ENCODE measurements at places on chromosomes 6 and 20. TPM values are rescaled to one million over a fixed set of nuclear protein-coding genes. Genes with fewer than 3 reads are reported as not detected.
A peak's percentile ranks its signal among the peaks of the same experiment; 100 is the strongest.

Gene FABP7
- total RNA-seq: 1.1 TPM

Gene HDGFL1
- total RNA-seq: not detected

Gene MYBL2
- total RNA-seq: 6.2 TPM

Gene ELOVL2
- total RNA-seq: 4.6 TPM

Gene ADTRP
- 0.58 TPM for total RNA-seq

Gene ENPP4
- total RNA-seq: 5.7 TPM

Gene LINC00237
- not detected for total RNA-seq

Gene WRNIP1
- total RNA-seq: 31.5 TPM

Gene PRDM1
- total RNA-seq: 11.4 TPM

Gene KHDRBS2
- total RNA-seq: not detected

Gene TRIM15
- total RNA-seq: not detected

Gene TTLL9
- 0.41 TPM for total RNA-seq

Gene DDX43
- not detected for total RNA-seq

DNA sequence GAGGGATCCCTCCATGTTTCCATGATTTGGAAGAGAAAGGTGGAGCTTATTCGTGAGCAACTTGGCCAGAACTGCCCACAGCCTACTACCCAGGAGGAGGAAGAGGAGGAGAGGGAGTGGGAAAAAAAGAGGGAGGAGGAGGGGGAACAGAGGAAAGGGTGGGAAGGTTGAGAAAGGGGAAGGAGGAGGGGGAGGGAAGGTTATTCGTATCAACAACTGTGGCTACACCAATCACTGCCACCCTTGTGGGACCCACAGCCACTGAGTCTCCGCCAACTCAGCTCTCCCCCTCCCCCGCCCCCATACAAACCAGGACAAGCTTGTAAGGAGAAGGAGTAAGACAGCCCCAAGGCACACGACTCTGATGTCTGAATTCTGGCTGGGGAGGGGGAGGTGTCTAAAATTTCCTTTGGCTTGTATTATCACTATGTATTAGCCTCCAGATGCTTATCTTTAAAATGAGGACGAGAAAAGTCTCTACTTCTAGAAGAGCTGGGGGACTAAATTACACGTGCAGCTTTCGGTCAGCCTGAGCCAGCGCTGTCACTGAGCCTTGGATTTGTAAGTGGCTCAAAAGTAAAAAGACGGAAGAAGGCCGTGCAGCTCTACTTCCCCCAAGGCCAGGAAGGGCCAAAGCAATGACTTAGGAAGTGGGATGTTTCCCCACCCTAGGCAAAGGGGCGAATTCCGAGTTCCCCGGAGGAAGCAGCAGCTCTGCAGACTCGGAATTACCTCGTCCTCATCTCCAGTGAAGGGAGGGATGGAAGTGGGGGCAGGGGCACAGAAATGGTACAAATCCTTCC, 1.0 kb downstream of the FKBP1A start:
- peak overlapping the region; percentile 66 for H3K27ac ChIP-seq
- H3K36me3 ChIP-seq: no peaks in the 10 kb centered on the region
- peaks cover 29% of the 10 kb centered on the region for H3K4me1 ChIP-seq
- H3K4me3 ChIP-seq: peak overlapping the region; percentile 93
- DNase-seq: peak; percentile 30

DNA sequence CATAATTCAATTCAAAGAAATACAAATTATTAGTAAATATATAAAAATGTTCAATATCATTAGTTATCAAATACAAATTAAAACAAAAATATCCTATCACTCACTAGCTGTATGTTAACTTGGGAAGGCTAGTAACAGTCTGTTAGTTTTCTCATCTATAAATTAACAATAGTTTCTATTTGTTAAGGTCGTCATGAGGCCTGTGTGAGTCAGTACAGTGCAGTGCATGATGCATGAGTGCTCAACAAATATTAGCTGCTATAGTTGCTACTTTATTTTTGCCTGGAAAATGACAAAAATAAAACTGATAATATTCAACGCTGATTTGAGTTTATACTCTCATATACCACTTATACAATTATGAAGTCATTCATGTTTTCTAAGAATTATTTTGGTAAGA, 401.6 kb upstream of the RUNX2 start:
- no peaks in the 10 kb centered on the region for H3K4me1 ChIP-seq
- no peak overlapping the region for H3K4me3 ChIP-seq
- peak; percentile 9 for DNase-seq

- no peak overlapping the region for H3K27ac ChIP-seq
- peaks cover 25% of the 10 kb centered on the region for H3K4me1 ChIP-seq
Measured at GRCh38 chr6:156423829-156424228, 353.3 kb upstream of the ARID1B start.

- DNase-seq: peak; percentile 63
- H3K4me3 ChIP-seq: no peak overlapping the region
- H3K36me3 ChIP-seq: no peaks in the 10 kb centered on the region
- H3K27ac ChIP-seq: no peak overlapping the region
- peaks cover 9% of the 10 kb centered on the region for H3K27me3 ChIP-seq
- H3K4me1 ChIP-seq: peaks cover 37% of the 10 kb centered on the region
Measured at GRCh38 chr20:62792182-62792939, 3.9 kb upstream of the MRGBP start.

GRCh38 chr20:20181322-20181721, 129.0 kb downstream of the CFAP61 start:
- no peak overlapping the region for H3K27ac ChIP-seq
- H3K4me3 ChIP-seq: no peak overlapping the region
- no peaks in the 10 kb centered on the region for H3K4me1 ChIP-seq
- no peaks in the 10 kb centered on the region for H3K36me3 ChIP-seq
- no peak for DNase-seq
- H3K27me3 ChIP-seq: no peaks in the 10 kb centered on the region

GRCh38 chr6:157121897-157122296, 201.4 kb downstream of the TMEM242 start:
- H3K36me3 ChIP-seq: no peaks in the 10 kb centered on the region
- H3K4me3 ChIP-seq: no peak overlapping the region
- no peaks in the 10 kb centered on the region for H3K4me1 ChIP-seq
- no peaks in the 10 kb centered on the region for H3K27me3 ChIP-seq

DNA sequence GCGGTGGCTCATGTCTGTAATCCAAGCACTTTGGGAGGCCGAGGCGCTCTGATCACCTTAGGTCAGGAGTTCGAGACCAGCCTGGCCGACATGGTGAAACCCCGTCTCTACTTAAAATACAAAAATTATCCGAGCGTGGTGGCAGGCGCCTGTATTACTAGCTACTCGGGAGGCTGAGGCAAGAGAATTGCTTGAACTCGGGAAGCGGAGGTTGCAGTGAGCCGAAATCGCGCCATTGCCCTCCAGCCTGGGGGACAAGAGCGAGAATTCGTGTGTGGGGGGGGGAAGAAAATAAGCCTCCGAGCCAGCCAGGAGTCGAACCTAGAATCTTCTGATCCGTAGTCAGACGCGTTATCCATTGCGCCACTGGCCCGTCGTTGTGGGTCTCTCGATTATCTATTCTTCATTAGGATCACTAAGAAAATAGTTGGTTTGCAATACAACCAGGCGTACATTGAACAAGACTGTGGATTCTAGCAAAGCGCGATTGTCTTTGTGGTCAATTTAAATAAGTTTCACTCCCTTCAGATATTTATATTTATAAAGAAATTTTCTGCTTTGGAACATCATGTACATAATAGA, 33.9 kb upstream of the PRSS16 start:
- H3K27ac ChIP-seq: no peak overlapping the region
- H3K27me3 ChIP-seq: no peaks in the 10 kb centered on the region
- no peaks in the 10 kb centered on the region for H3K4me1 ChIP-seq

- H3K36me3 ChIP-seq: no peaks in the 10 kb centered on the region
- no peaks in the 10 kb centered on the region for H3K4me1 ChIP-seq
- no peak overlapping the region for H3K4me3 ChIP-seq
- H3K27me3 ChIP-seq: no peaks in the 10 kb centered on the region
- no peak for DNase-seq
Measured at GRCh38 chr6:95572098-95572497, 5.2 kb upstream of the MANEA start.

DNA sequence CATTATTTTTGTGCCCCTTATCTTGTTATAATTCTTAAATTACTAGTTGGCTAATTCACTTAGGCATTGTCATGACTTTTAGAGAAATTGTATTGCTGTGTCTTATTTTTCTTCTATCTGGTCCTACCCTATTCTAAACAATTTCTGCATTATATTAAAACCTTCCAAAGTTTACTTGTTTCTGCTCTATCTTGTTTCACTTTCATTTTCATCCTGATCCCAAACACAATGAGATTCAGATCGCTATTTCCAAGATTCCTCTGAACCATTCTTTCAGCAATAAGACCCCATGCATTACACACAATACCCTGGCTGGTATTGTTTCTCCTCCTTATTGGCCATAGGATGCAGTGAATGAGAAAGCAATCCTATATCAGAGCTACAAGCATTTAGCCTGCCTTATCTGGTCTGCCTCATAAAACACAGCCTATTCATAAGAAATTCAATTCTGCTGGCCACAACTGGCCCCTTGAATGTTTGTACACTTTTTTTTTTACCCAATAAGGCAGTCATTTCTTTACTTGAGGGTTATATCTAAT, 69.9 kb upstream of the POU3F2 start:
- no peaks in the 10 kb centered on the region for H3K4me1 ChIP-seq
- DNase-seq: peak; percentile 22
- no peaks in the 10 kb centered on the region for H3K27me3 ChIP-seq
- peak overlapping the region; percentile 27 for H3K4me3 ChIP-seq

GRCh38 chr6:93327857-93328256, 91.5 kb downstream of the EPHA7 start:
- no peak overlapping the region for H3K27ac ChIP-seq
- no peaks in the 10 kb centered on the region for H3K27me3 ChIP-seq
- no peaks in the 10 kb centered on the region for H3K36me3 ChIP-seq
- H3K4me1 ChIP-seq: no peaks in the 10 kb centered on the region
- H3K4me3 ChIP-seq: no peak overlapping the region
- no peak for DNase-seq

DNA sequence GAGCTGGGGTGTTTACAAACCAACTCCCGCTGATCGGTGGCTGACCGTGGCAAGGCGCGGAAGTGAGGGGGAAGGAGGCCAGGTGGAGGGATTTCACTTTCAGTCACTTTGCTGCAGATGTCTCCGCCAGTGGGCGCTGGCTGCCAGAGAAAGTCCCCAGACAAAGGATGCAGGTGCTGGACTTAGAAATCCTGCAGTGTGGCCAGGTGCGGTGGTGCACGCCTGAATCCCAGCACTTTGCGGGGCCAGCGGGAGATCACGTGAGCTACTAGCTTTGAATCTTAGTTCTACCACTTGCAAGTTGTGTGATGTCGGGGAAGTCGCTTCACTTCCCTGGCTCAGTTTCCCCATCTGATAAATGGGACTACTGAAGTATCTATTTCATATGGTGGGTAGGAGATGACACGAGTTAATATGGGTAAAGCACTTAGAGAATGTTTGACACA, 180.4 kb downstream of the ZNF217 start:
- no peaks in the 10 kb centered on the region for H3K36me3 ChIP-seq
- H3K4me1 ChIP-seq: no peaks in the 10 kb centered on the region
- no peak for DNase-seq
- no peaks in the 10 kb centered on the region for H3K27me3 ChIP-seq

- H3K4me3 ChIP-seq: no peak overlapping the region
- peak overlapping the region; percentile 17 for H3K27ac ChIP-seq
- H3K27me3 ChIP-seq: no peaks in the 10 kb centered on the region
- peak; percentile 77 for DNase-seq
Measured at GRCh38 chr6:13593720-13594119, 19.3 kb downstream of the SIRT5 start.

- no peaks in the 10 kb centered on the region for H3K27me3 ChIP-seq
- H3K4me1 ChIP-seq: peaks cover 12% of the 10 kb centered on the region
- H3K4me3 ChIP-seq: no peak overlapping the region
- peaks cover 9% of the 10 kb centered on the region for H3K36me3 ChIP-seq
Measured at GRCh38 chr20:32192698-32193097, 14.8 kb downstream of the PLAGL2 start.

GRCh38 chr20:2342243-2342642, 38.5 kb upstream of the TGM6 start:
- no peak overlapping the region for H3K4me3 ChIP-seq
- H3K4me1 ChIP-seq: no peaks in the 10 kb centered on the region
- H3K27ac ChIP-seq: no peak overlapping the region
- DNase-seq: no peak
- peaks cover 4% of the 10 kb centered on the region for H3K27me3 ChIP-seq
- H3K36me3 ChIP-seq: no peaks in the 10 kb centered on the region

DNA sequence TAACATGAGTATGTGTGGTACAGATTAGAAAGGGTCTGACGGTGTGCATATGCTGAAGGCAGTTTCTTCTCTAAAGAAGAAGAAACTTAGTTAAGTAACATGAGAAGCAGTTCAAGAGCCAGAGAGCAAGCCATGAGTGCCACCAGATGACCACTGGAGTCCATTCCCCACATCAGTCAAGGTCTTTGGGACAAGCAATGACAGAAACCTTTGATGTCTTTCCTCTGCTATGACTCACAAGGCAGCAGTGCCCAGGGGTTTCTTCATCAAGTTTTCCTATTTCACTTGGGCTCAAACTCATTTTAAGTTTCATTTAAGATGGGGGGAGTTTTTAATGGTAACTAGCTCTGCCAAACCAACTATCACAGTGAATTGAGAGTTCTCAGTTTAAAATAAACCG, 303.8 kb upstream of the TBX18 start:
- no peaks in the 10 kb centered on the region for H3K4me1 ChIP-seq
- no peaks in the 10 kb centered on the region for H3K27me3 ChIP-seq
- no peaks in the 10 kb centered on the region for H3K36me3 ChIP-seq
- H3K27ac ChIP-seq: no peak overlapping the region
- H3K4me3 ChIP-seq: no peak overlapping the region

DNA sequence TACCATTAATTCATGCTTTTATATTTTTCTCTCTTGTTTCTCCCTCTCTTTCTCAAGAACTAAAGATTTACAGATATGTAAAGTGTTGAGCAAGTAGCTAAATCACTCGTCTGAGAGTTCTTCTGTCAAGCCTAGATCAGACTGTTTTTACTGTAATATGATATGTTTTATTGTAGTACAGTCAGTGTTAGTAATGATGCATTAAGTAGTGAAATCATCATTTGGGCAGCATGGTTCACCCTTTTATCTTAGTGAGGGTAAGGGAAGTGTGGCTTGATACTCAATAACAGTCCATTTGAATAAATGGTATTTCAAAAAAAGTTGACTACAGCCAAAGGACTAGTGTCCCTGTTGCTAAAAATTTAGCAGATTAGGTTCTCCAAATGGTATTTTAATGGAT, 9.2 kb downstream of the CYB5R4 start:
- H3K36me3 ChIP-seq: no peaks in the 10 kb centered on the region
- H3K4me1 ChIP-seq: peaks cover 15% of the 10 kb centered on the region
- no peak overlapping the region for H3K4me3 ChIP-seq
- peak overlapping the region; percentile 78 for H3K27ac ChIP-seq
- H3K27me3 ChIP-seq: no peaks in the 10 kb centered on the region

DNA sequence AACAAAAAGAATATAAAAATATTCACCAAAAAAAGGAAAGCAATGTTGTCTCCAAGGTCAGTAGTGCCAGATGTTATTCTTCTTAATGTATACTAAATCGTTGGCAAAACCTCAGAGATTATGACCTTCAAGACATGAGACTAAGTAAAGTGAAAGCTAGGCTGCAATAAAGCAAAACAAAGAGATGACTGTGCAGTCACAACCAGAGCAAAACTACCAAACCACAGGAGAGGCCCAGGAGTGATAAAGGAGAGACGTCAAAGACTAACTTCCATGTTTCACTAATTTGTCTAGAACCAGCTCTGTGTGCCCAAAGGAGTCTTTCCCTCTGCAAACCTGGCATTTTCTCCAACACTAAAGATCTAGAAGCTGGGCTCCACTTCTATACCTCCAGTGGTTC, 155.9 kb upstream of the POU3F2 start:
- H3K4me3 ChIP-seq: no peak overlapping the region
- H3K27me3 ChIP-seq: no peaks in the 10 kb centered on the region
- no peak overlapping the region for H3K27ac ChIP-seq
- peak; percentile 10 for DNase-seq
- H3K36me3 ChIP-seq: no peaks in the 10 kb centered on the region
